ENCODE measurements at places on chromosomes 16 and 17.

DNA sequence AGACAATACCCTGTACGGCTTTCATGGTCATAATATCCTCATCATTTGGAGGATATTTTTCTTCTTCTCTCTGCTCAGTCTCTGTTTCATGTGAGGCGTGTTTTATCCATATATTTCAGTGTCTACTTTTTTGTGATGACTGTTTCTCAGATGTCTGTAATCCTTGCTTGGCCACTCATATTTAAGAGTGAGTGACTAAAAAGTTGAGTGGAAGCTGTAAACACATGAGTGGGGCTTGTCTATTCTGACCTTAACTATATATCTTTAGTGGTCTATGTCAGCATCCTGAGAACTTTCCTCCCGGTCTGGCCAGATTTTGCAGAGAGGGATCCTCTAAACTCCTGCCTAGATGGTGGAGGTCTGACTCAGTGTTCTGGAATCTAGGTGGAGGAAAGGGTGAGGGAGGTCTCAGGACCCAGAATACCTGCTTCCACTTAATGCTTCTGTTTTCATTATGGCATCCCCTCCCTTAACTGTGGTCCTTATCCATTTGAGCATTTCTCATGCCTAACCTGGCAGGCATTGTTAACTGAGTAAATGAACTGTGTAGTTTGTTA is 6.0 kb downstream of the DDX19B start:
- DNase-seq: no peak

DNA sequence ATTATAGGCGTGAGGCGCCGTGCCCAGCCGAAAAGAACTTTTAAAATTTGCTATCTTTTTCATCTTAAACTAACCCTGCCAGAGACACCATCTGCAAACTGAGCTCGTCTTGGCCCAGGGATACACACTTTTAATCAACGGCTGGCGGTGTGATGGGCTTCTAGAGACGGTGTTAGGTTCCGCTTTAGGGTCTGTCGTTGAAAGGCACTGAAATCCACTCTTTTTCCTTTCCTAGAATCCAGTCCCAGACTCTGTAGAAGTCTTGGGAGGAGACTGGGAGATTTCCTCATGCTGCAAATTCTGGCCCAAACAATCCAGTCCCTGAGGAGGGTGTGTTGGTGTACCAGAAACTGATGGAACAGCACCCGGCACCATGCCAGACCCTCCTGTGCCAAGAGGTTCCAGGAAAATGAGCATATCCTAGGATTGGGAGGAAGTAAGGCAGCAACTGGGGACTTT is 52.0 kb upstream of the TEX2 start:
- no peak for DNase-seq

DNA sequence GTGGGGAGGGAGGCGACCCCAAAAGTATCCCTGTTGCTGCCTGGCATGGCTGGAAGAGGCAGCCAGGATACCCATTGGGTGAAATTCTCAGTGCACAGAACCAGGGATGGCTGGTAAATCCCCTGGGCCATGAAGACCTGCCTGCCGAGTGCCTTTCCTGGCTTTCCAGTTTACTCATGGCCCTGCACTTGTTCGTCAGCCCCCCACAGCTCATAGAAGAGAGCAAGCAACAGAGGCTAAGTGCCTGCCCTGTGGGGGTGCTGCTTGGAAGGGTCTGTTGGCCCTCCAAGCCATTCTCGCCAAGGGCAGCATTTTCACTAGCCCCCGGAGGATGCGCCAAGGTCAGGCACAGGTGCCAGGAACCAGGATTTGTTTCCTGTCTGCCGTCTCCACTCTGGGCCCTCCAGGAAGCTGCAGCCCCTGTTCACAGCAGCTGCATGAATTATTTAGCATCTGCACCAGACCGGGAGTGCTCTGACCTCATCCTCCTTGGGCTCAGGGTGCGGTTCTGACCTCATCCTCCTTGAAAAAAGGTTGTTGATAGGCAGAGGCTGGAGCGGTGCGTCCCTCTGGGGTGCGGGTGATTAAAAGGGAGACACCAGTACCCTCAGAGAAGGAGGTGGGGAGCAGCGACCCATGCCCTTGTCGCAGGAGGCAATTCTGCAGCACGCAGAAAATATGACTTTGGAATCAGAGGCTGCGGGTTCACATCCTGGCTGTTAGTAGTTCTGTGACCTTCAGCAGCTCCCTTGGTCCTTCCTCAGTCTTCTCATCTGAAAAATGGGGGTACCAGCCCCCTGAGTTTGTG is 14.2 kb upstream of the CD300A start:
- DNase-seq: no peak

DNA sequence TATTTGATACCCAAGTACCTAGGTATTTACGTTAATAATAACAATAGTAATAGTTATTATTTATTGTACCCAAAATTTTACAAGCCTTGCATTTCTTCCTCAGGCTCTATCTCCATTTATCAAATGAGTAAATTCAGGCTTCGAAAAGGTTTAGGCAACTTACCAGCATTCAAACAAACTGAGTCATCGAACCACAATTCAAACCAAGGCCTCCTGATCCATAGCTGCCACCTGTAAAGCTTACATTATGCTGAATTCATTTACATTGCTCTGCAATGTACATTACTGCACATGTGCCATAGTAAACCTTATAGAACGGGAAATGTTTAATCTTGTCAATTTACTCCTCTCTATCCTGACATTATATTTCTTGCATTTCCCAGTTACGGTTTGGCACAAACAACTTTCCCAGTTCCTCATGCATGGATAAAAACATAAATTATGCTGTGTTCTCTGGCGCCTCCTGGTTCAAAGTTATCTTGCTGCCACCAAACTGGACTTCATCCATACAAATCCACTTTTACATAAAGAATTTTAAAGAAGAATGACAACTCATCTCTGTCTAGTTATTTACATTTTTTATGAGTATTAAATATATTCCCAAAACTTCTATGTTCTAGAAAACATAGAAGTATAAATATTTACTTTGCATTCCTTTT is 360.6 kb upstream of the SOX9 start:
- DNase-seq: no peak

DNA sequence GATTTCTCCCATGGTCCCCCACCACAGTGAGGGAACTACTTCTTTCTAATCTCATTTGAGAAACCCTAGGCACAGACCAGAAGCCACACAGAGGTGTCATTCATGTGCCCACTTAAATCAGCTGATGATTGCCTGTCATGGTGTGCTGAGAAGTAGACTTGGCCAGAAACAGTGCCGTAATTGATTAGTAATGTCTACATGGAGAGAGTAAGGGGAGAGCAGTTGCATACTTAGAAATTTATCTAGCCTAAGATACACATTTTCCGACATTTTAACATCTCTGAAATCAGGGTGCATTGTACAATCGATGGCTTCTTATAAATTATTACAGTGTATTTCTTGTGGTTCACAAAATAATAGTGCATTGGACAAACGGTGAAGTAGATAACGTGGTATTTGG is 271.8 kb downstream of the IRF8 start:
- DNase-seq: no peak
